Activated T-cell treated with anti-CD3 and anti-CD28 coated beads, Interleukin-2, amount 50 U/mL, for 24 hours (primary cell): ENCODE measurements at places on chromosomes 5 and 9.
A peak's percentile ranks its signal among the peaks of the same experiment; 100 is the strongest.

DNA sequence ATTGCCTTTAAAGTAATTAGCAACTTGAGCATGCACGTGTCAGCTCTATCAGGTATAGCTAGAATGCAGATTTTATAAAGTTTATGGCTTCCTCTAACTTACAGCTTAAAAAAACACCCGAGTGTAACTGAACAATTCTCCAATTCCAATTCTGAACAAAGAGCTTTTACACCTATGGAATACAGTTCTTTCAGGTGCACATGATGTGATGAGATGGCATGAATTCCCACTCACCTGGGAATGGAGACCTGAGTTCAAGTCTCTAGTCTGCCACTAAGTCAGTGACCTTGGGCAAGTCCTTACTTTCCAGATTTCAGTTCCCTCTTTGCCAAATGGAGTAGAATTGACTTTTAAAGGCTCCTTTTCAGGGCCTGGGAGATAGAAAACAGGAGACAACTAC lies 1.8 kb downstream of the ZFAND5 start:
- DNase-seq = no peak

DNA sequence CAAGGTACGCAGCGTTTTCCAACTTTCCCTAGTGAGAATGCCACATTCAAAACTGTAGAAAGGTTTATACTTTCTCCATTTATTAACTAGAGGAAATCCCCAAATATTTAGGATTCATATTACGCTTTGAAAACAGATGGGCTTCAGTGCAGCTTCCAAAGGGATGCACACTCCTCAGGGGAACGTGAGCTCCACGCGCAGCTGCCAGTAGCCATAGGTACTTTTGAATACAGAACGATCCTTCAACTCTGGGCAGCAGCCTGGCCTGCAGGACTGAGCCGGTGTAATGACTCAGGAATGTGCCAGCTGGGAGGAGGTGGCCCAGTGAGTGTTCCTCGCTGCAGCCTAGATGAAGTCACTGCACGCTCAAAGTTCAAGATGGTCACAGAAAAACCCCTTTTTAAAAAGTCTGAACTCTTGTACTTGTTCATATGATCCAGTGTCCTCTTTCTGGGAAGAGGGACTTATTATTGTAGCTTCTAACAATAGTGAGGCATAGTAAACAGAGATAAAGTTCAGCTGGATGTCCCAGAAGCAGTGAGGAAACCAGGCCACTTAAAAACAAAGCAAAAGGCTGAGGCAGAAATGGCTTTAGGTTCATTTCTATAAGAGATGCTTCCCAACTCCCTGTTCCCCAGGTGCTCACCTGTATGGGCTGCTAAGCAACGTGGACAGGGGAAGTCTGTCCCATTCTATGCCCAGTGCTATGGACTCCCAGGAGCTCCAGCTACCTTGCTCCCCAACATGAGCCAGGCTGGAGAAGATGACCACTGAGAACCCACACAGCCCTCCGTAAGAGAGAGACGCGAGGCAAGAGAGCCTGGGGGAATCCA lies 130.0 kb downstream of the LHFPL2 start:
- no peak for DNase-seq

GRCh38 chr9:16434526-16434925 lies 435.9 kb downstream of the BNC2 start:
- no peak for DNase-seq

- DNase-seq = no peak
Measured at GRCh38 chr5:1219098-1219767, 5.9 kb upstream of the SLC6A18 start.

GRCh38 chr9:109886617-109887016 lies 106.6 kb downstream of the PALM2AKAP2 start:
- no peak for DNase-seq

- DNase-seq = no peak
Measured at GRCh38 chr9:89562186-89562814, 42.5 kb upstream of the GADD45G start.

DNA sequence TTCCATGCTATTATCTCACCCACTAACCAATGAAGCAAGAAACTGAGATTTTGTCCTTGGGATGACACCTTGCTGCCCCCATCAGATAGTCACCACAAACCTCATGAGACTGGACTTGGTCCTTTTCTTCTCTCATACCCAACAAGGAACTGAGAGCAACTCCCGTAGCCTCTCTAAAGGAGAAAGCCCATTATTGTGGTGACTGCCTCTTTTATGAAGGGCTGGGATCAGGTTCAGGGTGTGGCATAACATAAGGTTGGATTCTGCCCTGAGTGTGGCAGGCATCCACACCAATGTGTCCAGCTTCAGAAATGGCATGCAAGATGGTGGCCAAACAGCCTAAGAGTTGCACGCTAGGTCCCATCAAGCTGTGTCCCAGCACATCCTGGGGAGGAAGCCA lies 1.3 kb upstream of the ACTL7A start:
- no peak for DNase-seq

- DNase-seq = no peak
Measured at GRCh38 chr5:60916646-60917045, 28.2 kb downstream of the ERCC8 start.

- no peak for DNase-seq
Measured at GRCh38 chr5:131394128-131394527, 130.3 kb downstream of the CDC42SE2 start.

DNA sequence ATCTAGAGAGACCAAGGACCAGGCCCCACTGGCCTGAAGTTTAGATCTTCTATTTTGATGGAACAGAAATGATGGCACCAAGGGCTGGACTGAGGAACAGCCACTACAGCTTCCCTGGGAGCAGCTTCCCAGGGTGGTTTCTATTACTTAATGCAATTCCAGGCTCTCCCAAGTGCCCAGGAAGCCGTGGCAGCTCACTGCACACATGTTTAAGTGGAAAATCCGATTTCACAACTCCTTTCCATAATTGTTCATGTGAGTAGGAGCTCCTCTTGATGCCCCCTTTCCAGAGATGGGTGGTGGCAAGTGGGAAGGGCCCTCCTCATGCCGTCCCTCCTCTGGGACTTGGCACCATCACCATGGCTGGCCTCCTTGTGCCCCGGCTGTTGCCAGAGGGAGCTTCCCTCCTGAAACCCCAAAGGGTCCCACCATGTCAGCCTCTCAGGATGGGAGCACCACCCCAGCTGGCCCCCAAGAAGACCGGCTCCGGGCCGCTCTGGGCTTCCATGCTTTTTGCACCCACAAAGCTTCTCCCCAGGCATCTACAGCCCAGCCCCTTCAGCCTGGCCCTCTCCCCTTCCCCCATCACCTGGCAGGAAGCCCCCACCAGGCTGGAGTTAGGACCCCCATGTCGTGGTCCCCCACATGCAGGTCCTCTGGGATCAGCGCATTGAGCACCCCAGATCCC lies 9.1 kb upstream of the UBAC1 start:
- DNase-seq = no peak

GRCh38 chr5:115457571-115457970 lies 87.0 kb downstream of the FEM1C start:
- no peak for DNase-seq

DNA sequence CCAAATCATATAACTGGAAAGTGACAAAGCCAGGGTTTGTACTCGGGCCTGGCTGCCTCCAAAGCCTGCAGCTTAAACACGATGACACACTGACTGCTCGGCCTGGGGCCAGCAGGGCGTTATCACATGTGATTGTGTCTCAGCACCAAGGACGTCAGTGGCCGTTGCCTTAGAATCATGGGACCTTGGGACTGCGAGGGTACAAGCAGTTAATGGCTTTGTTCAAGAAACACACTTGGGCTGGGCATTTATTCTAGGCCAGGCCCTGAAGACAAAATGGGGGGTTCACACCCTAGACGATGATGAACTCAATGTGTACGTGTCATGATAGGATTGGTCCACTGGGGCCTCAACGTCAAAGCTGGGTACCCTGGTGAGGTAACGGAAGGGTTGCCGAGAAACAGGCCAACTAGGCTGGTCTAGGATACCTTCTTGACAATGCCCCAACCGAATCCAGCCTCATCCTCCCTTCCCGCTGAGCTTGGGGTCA lies 13.0 kb downstream of the SH3PXD2B start:
- DNase-seq = no peak

- no peak for DNase-seq
Measured at GRCh38 chr5:3796736-3797135, 201.1 kb downstream of the IRX1 start.

GRCh38 chr9:83656032-83656680 lies 33.2 kb downstream of the IDNK start:
- DNase-seq = no peak

- DNase-seq = no peak
Measured at GRCh38 chr5:146761811-146762210, 116.7 kb downstream of the PPP2R2B start.

DNA sequence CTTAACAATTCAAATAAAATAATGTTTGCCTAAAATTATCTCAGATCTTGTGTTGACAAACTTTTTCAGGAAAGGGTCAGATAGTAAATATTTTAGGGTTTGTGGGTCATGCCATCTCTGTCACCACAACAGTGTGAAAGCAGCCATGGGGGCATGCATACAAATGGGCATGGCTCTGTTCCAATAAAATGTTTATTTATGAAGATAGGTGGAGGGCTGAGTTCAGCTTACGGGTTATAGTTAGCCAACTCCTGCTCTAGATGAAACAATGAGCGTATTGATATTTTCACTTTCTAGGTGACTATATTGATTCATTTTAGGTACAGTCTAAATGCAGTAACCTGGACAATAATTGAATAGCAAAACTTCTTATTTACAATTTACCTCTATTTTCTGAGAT lies 533.8 kb upstream of the CLINT1 start:
- no peak for DNase-seq

GRCh38 chr5:5480481-5481111 lies 58.1 kb downstream of the ICE1 start:
- no peak for DNase-seq

DNA sequence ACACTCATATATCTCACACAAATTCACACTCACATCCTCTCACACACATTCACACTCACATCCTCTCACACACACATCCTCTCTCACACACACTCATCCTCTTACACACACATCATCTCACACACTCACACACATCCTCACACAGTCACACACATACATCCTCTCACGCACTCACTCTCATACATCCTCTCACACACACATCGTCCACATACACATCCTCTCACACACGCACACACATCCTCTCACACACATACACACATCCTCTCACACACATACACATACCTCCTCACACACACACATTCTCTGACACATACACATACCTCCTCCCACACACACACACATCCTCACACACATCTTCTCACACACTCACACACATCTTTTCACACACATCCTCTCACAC lies 129.1 kb upstream of the SLC30A5 start:
- no peak for DNase-seq

- no peak for DNase-seq
Measured at GRCh38 chr9:79551586-79551985, 20.2 kb upstream of the TLE4 start.

DNA sequence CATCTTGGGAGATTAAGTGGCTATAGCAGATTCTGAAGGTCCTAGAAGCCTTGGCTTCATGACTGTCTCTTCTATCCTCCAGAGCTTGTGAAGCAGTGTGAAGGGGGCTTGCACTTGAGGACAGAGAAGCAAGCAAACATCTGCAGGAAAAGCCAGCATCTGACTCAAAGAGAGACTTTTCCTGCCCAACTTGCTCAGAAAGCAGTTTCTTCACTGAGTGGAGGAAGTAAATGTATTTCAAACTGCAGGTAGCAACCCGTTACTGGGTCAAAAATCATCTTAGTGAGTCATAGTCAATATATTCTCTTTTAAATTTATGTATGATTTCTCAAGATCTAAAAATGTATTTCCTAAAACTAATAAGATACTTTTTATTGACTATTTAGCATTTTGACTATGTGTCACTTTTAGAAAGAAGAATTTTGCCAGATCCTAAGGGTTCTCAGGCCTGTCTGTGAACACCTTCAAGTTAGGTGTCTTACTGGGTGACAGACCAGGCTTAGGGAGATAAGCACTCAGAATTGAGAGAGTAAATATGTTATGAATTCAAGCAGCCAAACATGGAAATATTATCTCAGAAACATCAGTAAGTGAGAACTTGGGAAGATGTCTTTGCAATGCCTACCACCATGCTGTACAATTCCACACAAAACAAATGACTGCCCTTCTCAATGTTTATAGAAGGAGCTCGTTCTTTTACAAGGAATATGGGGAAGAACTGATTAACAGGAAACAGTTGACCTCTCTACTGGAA lies 72.6 kb upstream of the DMAC1 start:
- no peak for DNase-seq

DNA sequence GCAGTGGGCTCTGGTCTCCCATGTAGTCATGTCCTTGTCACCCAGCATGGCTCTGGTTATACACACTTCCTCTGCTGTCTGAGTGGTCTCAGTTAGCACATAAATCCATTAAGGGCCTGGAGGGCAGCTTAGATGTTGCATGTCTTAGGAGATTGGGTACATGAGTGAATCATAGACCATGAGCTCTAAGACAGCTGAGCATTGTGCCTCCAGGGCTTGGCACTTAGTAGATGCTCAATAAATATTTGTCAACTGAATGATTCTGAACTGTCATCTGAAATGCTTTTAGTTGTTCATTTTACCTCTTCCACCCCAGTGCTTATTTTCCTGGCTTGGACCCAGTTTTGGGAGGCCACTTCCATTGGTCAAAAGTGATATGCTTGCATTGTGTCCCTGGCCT lies 135.6 kb downstream of the BOD1 start:
- no peak for DNase-seq

DNA sequence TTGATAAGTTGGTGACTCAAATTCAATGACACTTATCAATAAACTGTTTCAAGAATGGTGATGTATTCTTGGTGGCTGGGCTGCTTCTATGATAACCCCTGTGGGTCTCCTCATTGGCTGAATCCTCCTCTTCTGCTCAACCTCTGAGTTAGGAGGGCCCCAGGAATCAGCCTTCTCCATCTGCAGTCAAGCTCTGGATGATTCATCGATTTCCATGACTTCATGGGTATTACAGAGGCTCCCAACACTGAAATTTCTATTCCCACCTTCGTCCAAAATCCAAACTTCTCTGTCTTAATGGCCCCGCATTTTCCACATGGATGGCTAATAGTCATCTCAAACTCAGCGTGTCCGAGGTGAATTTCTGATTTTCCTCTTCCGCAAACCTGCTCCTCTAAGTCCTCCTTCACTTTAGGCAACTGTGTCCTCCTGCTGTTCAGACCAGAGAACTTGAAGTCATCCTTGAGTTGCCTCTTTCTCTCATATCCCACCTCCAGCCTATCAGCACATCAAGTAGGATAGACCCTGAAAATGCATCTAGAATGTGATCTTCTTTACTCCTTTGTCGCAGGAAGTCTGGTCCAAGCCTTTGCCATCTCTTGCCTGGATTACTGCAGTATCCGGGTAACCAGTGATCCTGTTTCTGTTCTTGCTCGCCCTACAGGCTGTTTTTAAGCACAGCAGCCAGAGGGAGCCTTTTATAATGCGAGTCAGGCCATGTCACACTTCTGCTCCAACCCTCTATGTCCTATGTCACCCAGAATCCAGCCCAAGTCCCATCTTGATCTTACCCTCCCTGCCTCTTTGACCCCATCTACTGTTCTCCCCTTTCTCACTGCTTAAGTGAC lies 41.4 kb upstream of the IL7R start:
- DNase-seq = no peak

DNA sequence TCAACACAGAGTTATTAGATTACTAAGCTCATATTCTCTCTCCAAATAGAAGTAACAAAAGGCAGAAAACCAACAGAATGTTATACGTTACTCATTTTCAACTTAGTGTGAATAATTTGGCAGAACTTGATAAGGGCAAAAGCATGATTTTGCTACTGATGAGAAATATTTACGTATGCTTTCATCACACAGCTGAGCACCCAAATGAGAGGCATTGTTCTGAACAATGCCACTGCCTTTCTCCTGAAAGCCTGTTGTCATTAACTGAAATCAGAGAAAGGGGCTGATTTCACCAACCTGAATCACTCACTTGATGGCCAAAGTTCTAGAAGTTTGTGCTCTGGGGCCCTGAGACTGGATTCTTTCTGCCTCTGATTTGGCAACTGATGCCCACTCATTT lies 367.5 kb upstream of the PTGER4 start:
- no peak for DNase-seq

- DNase-seq = peak; percentile 45
Measured at GRCh38 chr5:176620333-176620981, 9.9 kb downstream of the SNCB start.
